GM18507 (cell line): ENCODE measurements at places on chromosomes 2 and 18.

DNA sequence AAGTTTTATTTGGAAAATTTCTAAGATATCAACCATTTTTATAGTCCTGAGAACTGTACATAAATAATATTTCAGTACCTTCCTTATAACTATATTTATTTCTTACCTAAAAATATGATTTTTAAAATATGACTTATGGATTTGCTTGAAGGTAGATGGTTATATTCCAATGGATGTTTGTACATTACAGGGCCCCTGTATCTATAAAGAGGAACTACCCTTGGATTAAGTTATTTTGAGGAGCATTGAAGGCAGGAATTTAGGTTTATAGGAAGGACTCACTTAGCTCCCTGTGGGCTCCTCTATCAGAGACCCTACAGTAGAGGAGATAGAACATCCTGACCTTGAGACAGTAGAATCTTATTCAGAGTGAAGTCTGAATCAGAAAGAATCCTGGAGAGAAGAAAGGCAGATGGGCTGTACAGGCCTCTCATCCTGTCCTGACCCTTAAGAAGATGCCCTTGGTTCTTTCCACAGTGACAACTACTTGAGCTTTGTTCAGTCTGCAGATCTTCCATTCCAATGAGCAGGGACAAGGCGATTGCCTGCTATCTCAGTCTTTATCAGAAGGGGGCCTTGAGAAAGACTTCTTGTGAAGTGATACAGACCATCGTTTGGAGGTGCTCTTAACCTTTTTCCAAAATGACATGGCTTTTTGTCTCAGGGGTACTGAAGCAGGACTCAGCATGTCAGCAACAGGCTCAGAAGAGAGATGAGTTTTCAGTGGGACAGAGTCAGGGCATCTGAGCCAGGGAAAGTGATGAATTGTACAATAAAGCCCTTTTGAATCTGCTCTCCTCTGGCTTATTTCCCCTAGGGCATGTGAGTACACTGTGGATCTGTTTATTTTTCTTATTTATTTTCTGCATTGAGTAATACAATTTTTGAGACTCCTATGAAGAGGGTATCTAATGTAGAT lies 20.9 kb downstream of the OXER1 start:
- DNase-seq, result no peak

- no peak for DNase-seq
Observed at GRCh38 chr2:158045362-158045761, 56.3 kb upstream of the UPP2 start.

DNA sequence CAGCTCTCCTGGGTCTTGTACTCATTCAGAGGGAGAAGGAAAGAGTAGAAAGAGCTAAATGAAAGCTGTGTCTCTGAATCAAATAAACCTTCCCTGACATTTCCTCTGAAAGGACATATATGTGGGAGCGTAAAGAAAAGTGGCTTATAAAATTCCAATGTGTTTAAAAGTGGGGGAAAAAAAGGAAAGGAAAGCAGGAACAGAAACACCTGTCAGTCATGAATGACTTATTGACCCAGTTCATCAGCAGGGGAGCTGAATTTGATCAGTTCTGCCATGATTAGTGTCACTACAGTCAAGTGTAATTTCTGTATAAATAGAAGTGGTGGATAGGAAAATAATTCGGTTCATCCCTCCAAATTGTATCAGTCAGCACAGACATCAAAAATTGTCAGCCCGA lies 382.5 kb downstream of the ERBB4 start:
- DNase-seq, result no peak

GRCh38 chr2:110941226-110941625 lies 179.5 kb upstream of the BCL2L11 start:
- no peak for DNase-seq

- peak; percentile 72 for DNase-seq
Observed at GRCh38 chr18:13629841-13630715, 96.3 kb downstream of the FAM210A start.

- DNase-seq, result no peak
Observed at GRCh38 chr2:192087398-192087958, 107.3 kb downstream of the TMEFF2 start.

- no peak for DNase-seq
Observed at GRCh38 chr2:141820893-141821292, 309.9 kb downstream of the LRP1B start.

- no peak for DNase-seq
Observed at GRCh38 chr2:103401621-103402020, 639.8 kb downstream of the TMEM182 start.

- DNase-seq, result no peak
Observed at GRCh38 chr2:191867507-191867847, 20.6 kb upstream of the CAVIN2 start.

- DNase-seq, result no peak
Observed at GRCh38 chr2:33606622-33607021, 7.5 kb upstream of the FAM98A start.

DNA sequence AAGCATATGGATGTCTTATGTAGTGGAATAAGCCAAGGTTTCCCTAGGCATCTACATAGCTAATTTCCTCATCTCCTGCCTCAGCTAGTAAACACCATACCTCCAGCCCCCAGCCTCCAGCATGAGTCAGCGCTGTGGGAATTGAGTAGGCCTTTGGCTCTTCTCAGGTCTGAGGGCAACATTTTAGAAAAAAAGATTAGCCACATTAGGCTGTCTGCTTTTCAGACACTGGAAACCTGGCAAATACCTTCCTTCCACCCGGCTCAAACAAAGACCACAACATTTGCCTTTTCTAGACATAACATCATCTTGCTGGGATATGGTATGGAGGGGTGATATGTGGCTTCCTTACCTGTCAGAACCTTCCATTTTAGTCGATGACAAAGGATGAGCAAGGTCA lies 6.1 kb upstream of the CCDC195 start:
- no peak for DNase-seq

DNA sequence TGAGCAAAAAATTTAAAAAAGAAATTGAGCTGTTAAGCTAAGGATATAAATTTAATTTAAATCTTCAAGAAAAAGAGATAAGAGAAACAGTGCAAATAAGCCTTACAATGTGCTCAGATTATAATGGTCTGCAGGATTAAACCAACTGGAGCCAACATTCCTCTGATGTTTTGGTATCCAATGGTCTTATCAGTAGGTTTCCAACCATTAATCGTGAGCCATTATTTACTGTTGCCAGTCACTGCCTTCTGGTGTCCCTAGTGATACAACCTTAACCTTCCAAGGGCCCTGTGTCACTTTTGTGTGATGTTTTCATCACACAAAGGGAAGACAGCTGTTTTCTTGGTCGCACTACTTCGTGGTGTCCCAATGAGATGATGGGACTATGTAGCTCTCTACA lies 134.5 kb upstream of the CTAGE1 start:
- no peak for DNase-seq

GRCh38 chr2:240994171-240994896 lies 4.1 kb upstream of the SNED1 start:
- no peak for DNase-seq

DNA sequence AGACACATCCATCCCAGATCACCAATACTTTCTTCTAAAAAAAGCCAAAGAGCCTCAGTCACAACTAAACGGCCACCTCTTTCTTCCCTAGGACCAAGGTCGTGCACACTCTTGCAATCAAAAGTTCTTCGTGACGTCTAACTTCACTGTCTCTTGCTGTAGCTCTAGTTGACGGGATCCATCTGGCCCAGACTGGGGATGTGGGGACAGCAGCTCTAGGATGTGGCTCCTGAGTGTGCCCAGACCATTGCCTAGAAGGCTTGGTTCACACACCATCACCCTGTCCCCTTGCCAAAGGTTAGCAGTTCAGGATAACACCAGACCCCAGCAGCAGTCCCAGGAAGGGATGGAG lies 98.2 kb downstream of the TNS1 start:
- no peak for DNase-seq

DNA sequence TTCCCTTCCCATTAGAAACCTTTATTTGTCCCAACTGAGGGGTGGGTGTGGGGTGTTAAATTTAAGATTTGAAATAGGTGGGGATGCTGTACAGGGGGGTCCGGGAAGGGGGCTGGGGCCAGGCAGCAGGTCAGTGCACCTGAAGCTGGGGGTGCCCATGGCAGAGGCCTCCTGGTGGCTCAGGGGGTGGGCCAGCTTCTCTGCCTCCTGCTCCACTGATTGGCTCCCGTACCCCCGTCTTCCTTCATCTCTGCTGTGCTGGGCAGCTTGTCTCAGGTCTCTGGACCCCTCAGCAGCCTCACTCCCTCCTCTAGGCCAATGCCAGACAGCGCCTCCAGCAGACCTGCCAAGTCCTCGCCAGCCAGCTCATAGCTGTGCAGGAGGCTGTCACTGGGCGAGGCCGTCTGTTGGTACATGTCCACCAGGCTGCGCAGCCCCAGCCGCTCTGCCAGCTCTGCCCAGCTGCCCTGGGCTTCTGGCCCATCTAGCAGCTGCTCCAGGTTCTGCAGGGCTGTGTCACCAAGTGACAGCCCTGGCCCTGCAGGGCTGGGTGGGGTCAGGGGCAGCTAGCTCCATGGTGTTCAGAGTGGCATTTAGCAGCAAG lies 2.0 kb upstream of the ANKRD62 start:
- DNase-seq, result no peak

DNA sequence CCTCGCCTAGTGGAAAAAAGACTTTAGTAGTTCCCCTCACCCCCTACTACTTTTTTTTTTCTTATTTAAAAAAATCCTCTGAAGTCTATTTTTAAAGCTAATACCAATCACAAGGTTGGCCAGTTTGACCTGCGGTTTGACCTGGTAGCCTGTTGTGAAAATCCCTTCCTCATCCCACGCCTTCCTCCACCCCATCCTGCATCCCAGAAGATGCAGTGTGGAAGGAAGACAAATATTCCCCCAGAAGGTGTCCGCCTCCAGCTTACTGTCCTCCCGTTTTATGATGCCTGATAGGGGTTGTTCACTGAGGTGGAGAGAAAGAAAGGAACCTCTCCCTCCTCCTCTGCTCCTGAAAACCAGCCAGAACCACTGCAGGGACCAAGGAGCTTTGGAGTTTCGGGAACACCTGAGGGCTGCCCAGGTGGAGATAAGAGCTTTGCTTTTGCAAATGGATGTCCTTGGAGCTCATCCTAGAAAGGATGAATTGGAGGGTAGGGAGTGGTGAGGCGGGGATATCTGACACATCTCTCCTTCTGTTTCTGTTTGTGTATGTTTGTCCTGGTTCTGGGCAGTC lies 909 bp downstream of the ATP6V1C2 start:
- DNase-seq, result no peak

- DNase-seq, result no peak
Observed at GRCh38 chr2:147156970-147157369, 687.9 kb upstream of the ACVR2A start.

DNA sequence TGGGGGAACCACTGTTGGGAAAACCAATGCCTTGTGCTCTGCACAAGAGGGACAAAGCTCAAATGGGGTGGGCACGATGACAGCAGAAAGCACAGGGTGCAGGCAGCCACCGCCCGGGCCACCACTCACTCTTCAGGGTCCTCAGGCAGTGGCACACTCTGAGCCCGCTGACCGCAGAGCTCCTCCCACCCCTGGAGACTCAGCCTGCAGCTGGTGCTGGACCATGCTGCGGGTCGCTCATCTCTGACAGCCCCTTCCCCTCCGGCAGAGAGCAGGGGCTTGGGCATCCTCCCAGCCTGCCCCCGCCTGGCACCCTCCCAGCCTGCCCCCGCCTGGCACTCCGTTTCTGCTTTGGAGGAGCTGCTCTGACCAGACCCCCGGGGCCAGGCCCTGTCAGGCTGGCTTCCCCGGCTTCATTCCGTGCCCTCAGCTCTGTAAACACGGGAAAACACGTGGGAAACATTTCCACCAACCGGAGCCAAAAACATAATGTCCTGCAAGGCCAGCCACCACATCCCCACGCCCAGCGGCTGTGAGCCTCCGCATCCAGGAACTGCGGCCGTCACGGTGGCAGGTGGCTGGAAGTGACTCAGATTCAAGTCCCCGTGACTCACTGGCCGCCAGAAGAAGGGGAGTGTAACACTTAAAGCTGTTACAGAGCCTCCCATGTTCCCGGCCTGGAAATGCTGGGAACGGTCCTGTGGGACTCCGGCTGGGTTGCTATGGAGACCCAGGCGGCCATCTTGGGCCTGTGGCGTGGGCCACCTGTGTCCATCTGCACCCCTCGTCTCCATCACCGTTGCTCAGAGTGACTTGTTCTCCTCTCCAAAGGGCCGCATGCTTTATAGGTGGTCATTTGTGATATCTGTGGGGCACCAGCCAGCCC lies 6.8 kb upstream of the SNED1 start:
- no peak for DNase-seq

GRCh38 chr2:171163261-171163660 lies 2.6 kb upstream of the TLK1 start:
- no peak for DNase-seq

DNA sequence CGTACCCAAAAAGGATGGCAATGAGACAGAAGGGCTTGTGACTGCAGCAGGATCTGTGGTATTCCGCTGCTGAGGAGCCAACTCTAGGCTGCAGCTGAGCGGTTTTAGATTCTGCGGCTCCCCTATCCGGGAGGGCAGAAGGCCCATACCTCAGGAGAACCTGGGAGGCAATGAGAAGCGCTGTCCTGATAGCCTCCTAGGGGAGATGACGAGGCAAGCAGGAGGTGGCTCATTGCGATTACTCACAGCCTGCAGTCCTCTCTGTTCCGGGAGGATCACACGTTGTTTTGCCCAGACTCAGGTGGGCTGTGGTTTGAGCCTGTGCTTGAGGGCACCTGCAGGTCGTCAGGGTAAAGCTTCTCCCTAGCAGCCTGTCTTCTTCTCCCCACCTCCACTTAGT lies 65.1 kb downstream of the COA5 start:
- DNase-seq, result no peak

GRCh38 chr2:190365499-190366204 lies 22.3 kb downstream of the INPP1 start:
- no peak for DNase-seq

GRCh38 chr2:230781130-230781797 lies 68.6 kb downstream of the CAB39 start:
- DNase-seq, result no peak

DNA sequence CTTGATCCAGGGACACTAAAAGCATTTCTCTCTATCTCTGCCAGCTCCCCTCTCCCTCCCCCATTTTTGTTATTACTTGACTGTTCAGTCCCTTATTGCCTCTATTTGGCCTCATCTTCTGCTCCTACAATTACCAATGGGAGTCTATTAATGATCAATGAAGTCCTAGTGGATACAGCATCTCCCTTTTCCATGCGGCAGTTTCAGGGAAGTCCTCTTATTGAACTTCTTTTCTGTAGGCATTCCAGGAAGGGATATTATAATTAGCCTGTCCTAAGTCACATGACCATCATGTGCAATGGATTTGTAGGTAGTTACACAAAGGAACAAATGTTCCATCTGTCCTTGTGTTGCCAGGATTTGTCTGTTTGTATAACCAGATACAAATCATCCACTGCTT lies 495.1 kb upstream of the CNTNAP5 start:
- no peak for DNase-seq

GRCh38 chr2:230589025-230589424 lies 123.6 kb upstream of the CAB39 start:
- DNase-seq, result no peak
